ENCODE measurements at places on chromosomes 12 and 14.

DNA sequence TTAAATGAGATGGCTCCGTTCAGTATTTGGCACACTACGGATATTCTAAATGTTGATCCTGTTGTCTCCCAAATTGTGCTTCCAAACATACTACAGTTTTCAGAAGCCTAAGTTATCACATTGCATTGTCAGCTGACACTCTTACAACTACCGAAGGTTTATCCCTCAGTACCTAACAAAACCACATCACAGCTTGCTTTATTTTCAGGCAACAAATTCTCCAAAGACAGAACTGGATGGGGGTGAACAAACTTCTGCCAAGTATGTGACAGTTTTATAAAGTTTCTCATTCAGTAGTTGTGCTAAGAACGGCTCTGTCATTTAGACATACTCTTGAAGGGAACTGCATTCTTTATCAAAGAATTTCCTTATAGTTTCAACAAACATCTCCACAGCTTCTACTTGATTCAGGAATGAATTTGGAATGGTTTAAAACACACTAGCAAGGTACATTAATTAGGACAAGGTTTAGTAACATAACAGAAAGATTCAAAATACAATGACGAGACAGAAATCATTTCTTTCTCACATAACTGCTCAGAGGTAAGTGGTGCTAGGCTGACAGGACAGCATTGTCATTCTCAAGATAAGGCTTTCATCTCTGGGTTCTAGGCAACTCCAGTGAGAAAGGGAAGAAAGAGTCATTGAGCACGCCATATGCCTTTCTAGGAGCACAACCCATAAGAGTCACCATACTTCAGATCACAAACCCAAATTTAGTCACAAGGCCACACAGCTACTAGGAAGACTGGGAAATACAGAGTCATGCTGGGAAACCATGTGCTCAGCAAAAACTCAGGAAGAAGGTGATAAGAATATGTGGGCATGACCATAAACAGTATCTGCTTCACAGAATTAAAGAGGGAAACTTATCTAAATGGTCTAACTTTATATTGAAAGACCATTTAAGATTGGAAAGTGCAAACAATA lies 100.7 kb downstream of the DUSP6 start:
- no peak for DNase-seq

DNA sequence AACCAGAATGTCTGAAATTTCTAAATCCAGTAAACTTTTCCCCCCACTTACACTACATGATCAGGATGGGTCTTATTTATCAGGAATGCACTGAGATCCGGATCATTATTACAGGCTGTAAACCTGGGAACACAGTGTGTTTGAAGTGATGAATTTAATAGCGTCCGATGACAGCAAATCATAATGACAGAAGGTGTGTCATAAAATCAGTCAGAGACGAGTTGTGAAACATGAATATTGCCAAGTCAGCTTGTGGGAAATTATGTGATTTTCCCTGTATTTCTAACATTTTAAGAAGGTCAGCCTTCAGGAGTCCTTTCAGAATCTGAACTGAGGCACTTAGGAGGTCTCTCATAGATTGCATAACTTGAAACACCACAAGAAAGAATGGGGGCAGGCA lies 36.7 kb downstream of the RERG start:
- no peak for DNase-seq

DNA sequence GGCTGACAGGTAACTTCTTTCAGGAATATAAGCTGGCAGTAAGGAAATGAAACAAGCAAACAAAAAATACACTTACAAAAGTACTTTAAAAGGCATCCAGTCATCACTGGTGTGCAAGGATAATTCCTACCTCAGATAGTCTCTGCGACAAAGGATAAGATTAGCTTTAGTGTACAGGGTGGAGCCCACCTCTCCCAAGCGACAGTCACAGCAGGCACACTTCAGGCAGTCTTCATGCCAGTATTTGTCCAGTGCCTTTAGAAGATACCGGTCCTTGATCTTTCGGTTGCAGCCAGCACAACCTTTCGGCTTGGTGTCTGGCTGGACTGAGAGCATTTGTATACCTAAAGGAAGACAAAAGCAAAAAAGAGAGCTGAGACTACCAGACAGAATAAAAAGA lies 5.4 kb downstream of the LMO3 start:
- no peak for DNase-seq

GRCh38 chr12:59040656-59041055 lies 120.4 kb upstream of the LRIG3 start:
- no peak for DNase-seq

DNA sequence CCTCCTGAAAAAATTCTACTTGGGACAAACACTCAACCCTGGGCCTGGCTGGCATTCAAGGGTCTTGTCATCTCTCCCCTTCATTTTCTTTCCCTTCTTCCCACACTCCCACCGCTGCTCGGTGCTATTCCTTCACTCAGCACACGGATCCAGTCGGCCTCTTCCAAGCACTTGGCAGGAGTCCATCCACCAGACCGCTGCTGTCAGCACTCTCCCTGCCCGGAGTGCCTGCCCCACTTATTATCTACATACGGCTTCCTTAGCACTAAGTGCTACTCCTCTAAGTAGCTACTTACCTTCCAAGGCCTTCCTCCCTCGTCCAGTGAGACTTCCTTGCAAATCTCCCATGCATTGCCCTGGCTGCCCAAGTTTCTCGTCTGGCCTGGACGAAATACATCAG lies 29.8 kb downstream of the CALM1 start:
- DNase-seq, result no peak

DNA sequence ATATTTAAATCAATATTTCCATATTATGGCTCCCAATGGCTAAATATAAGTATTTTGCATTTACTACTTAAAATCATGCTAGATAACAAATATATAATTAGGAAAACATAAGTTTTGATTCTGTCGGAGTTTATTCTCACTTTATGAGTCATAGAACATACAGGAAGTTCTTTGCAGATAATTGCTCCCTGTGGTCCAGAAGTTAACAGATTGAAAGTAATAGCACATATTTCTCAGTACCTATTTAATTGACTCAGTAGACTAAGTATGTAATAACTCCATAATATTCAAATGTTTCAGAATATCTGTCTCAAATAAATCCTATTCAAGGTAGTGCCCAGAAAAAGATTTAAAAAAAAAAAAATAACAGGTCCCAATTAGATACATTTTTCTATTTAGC lies 806.0 kb upstream of the ATXN7L3B start:
- DNase-seq, result no peak

All from muscle of arm (tissue), 14 donors.